Activated CD4-positive, alpha-beta T cell treated with anti-CD3 and anti-CD28 coated beads, Interleukin-2, Interleukin-6, amounts not matched to agents 100 ng/mL and 50 ng/mL, durations not matched to agents 16 hours and 8 hours (primary cell): ENCODE measurements at places on chromosomes 4 and X.

DNA sequence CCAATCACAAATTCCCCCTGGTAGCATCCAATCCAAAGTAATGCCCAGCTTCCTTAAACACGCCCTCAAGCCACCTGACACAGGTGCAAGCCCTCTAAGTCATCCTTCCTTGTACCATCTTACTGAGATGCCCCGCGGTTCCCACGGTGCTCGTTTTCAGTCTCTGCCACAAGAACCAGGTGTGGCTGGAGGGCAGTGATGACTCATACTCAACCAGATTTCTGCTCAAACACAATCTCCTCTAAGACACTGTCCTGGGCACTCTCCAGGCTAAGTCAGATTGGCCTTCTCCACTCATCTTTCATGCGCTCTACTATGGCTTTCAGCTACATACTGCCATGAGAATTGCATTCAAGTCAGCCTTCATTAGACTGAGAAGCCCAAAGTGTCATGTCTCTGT lies 3.5 kb downstream of the SH3KBP1 start:
- DNase-seq: peak; percentile 40

DNA sequence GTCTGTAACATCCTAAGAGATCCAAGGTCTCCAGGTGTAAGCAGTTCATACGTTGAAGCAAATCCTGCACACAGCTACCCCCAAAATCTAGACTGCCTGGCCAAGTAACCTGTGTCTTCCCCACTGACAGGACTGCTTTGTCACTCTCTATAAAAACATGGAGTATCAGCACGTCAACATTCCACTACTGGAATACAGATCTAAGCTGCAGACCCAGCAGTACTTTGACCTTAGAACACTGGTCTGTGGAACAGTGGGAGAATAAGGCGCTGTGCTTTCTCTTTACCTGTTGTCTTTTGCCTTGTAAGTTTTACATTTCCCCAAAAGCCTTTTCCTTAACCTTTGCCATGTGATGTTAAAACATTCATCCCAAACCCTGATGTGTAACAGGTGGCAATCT lies 137.4 kb downstream of the JADE1 start:
- no peak for DNase-seq

- DNase-seq: no peak
These were observed 939.4 kb downstream of the C4orf33 start for GRCh38 chr4:130035391-130035790.

GRCh38 chrX:29880977-29881376 lies 334.4 kb upstream of the MAGEB2 start:
- no peak for DNase-seq

GRCh38 chrX:107716816-107717700 lies 58.5 kb downstream of the TSC22D3 start:
- DNase-seq: peak; percentile 91

DNA sequence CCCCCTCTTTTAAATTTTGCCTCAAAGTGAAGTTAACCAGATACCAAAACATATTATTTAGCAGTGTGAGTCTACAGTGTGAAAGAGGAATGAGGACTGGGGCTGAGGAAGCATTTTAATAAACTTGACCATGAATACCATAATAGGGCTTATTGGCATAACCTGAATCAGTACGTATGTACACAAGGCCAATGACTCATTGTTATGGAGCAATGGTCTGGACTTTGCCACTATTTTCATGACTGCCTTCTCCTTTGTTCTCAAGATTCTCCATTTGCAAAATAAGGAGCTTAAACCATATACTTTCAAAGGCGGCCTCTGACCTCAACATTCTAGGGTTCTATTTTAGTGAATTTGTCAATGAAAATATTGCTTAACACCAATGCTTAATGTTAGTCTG lies 102.8 kb upstream of the OR13H1 start:
- DNase-seq: no peak

GRCh38 chr4:142021761-142022160 lies 385.4 kb downstream of the IL15 start:
- no peak for DNase-seq

DNA sequence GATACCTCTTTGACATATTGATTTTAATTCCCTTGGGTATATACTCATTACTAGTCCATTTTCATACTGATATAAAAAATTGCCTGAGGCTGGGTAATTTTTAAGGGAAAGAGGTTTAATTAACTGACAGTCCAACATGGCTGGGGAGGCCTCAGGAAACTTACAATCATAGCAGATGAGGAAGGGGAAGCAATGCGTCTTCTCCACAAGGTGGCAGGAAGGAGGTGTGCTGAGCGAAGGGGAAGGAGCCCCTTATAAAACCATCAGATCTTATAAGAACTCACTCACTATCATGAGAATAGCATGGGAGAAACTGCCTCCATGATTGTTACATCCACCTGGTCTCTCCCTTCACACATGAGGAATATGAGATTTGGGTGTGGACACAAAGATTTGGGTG lies 42.4 kb downstream of the MSX1 start:
- no peak for DNase-seq

GRCh38 chr4:126071346-126072333 lies 756.9 kb downstream of the FAT4 start:
- DNase-seq: no peak
